ENCODE measurements at places on chromosomes 3 and 15.

DNA sequence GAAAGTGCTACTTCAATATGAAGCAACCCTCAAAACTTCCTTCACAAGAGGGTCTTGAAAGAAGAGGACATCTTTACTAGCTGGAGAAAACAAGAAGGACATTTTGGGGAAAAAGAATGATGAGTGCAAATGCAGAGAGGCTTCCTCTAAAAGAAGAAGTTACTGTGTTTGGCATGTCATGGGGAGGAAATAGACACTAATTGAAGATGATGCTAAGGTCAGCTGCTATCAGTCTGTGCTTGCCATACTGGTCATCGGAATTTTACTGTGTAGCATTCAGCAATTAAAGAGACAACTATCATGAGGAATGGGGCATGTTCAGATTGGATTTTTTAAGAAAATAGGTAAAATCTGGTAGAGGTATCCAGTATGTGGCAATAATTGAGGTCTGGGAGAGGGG lies 60.0 kb downstream of the THRB start:
- no peak for DNase-seq

DNA sequence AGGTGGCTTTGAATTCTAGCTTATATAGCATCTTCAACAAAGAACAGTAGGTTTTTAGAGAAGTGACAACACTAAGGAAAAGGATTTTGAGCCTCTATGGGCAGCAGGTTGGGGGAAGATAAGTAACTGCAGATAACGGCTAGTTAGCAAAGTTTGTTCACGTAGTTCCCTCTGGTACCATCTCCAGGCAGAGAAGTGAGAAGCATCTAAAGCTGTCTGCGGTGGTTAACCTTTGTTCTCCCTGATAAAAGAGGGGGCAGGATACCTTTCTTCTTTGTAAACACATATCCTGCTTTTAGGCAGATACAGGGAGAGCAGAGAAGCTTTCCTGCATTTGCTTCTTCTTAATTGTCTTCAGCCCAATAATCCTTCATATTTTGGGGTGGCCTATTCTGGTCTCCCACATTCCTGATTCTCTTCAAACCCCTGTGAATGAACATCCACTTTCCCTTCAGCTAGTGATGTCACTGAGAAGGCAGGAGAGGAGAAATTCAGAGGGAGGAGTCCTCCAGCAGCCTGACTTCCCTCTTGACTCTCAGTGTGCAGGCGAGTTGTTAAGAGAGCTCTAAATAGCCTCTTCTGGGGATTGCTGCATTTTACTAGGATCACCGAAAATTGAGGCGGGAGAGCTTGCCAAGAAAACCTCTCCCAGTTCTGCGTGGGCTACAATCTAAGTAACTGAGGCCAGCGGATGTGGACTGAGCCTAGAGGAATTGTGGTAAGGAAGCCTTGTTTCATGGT lies 393.7 kb upstream of the C2CD4B start:
- no peak for DNase-seq

- no peak for DNase-seq
These were observed 201.3 kb downstream of the XXYLT1 start for GRCh38 chr3:195069501-195070251.

DNA sequence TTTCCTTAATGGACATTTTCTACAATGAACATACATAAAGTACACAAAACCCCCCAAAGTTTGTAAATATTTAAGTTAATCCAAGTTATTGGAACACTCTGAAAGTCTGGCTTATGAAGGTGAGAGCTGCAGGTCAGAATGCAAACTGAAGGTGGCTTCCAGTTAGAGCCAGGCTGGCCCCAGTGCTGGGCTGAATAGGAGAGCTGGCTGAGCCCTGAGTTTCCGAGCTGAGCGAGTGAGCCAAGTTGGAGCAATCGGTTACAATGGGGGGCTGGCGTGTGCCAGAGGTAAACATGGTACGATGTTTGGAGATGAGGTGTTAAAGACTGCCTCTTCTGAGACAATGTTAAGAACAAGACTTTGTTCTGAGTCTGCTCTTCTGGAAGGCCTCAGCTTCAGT lies 230.8 kb upstream of the MCTP2 start:
- DNase-seq = no peak

DNA sequence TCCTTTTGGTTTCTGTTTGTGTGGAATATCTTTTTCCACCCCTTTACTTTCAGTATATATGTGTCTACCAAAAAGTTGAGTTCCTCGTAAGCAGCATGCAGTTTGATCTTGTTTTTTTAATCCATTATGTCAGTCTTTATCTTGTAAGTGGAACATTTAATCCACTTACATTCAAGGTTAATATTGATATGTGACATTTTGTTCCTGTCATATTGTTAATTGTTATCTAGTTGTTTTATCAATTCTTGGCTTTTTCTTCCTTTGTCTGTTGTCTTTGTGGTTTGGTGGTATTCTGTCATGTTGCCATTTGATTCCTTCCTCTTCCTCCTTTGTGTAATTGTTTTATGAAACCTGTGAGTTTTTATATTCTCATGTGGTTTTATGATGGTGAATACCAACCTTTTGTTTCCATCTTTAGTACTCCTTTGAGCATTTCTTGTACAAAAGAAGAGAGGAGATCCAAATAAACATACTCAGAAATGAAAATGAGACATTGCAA lies 43.4 kb upstream of the XCR1 start:
- DNase-seq = no peak

- DNase-seq = no peak
These were observed 122.5 kb upstream of the TSC22D2 start for GRCh38 chr3:150285601-150286000.

DNA sequence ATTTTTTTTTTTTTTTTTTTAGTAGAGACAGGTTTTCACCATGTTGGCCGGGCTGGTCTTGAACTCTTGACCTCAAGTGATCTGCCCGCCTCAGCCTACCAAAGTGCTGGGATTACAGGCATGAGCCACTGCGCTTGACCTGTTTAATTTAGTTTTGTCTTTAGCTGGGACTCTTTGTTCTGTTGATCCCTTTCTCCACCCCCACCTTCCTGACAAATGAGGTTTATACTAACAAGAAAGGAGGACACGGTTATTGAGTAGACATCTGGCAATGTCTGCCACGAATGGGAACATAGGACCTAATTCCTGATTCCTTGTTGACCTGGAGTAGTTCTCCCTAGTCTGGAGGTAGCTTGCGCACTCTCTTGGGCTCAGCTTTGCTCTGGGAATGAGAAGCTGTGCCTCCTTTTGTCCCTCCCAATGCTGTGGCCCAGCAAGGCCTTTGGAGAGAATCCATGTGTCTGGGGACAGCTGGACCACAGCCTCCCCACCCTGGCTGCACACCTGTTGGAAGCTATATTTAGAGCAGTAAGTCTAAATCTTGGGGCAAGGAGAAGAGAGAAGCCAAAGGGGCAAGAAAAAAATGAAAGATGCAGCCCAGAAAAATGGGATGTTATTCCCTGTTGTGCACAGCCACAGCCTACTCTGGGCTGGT lies 53.2 kb upstream of the ADPGK start:
- no peak for DNase-seq

- DNase-seq = no peak
These were observed 37.0 kb downstream of the SEMA6D start for GRCh38 chr15:47754312-47754711.

DNA sequence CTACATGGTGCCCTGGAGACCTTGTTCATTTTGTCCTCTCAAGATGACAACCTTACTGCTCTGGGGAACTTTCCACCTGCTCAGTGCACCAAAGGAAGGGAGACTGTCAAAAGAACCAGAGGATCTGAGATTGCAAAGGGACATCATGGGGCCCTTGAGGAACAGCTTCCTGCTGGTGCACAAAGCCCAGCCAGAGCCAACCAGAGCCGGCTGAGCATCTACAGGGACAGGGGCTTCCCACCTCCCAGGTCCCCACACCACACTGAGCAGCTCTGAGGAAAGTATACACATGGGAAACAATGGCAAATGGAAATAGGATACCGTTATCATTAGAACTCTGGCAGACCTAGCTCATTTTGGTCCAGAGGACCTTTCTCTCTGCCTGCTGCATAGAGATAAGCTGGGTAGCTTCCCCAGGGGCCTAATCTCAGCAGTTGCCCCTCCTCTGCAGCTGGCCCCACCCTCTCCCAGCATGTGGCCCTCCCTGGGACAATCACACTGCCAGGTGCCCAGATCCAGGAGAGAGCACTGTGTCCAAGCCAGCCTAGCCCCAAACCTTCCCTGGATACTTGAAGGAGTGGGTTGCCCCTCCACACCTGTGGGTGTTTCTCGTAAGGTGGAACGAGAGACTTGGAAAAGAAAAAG lies 123.4 kb upstream of the PRR20G start:
- DNase-seq = no peak

DNA sequence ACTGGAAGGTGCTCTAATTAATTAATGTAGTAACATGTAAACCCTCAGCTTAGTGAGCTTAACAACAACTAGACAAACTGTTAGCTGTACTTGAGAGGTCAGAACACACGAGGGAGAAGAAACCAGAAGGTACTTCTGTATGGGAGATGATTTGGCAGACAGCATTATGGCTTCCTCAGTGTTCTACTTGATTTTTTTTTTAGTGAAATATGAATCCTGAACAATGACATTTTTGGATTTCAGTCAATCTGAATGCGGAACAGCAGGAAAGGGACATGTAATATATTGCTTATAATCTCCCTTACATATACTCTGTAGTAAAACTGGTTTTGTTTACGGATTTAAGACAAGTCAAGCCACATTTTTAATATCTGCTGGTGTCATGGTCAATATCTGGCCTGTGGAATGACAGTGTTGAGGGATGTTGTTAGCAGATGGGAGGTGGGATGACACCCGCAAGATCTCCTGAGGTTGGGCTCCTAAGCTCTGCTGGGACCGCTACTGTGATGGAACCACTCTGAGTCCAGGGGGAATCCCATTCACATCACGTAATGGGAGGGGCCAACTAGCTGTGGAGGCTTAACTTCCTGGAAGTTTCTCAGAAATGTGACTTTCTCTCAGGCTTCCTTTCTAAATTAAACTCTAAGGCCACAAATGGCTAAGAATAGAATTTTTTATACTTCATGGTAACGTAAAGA lies 18.7 kb downstream of the TNFAIP8L3 start:
- no peak for DNase-seq

GRCh38 chr3:23546181-23546580 lies 259.6 kb upstream of the UBE2E1 start:
- no peak for DNase-seq

- DNase-seq = no peak
These were observed 127.2 kb downstream of the CD47 start for GRCh38 chr3:107963581-107963980.

GRCh38 chr3:195823280-195823679 lies 11.6 kb upstream of the MUC4 start:
- no peak for DNase-seq

GRCh38 chr3:120095979-120096426 lies 1.8 kb upstream of the GSK3B start:
- DNase-seq = no peak

All from activated CD4-positive, alpha-beta T cell treated with anti-CD3 and anti-CD28 coated beads for 1 hour (primary cell).